ENCODE measurements at places on chromosomes 2 and 18.

- no peak for DNase-seq
These were observed 34.1 kb downstream of the CCBE1 start for GRCh38 chr18:59663096-59663495.

GRCh38 chr2:203112342-203112741 is 97.7 kb downstream of the NBEAL1 start:
- no peak for DNase-seq

- no peak for DNase-seq
These were observed 659 bp downstream of the ZNF142 start for GRCh38 chr2:218658671-218659257.

DNA sequence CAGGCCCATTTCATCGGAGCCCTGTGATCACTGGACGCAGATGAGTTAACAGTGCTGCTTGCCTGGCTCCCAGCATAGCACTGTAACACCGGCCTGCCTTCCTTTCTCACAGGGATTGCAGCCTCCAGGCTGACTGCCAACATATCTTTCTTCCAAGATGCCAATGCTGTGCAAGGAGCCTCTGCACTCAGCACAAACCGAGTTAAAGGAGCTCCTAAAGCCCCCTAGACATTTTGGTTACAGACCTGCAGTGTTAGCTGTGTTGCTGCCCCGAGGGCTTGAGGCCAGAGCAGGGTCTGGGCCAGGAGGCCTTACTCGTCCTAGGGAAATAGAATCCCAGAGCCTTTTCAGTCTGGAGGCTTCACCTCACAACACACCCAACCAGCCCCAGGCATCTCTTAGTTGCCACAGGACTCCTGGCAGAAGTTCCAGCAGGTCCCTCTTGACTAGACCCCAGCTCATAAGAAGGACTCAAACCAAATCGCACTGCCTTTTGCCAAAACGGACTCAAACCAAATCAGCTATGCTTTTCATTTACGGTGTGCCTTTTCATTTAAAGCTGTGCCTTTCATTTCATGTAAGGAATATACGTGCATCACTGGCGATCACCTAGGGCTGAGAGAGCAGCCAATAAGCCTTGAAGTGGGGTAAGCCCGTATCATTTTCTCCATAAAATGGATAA is 58.4 kb upstream of the EML4 start:
- DNase-seq = no peak

DNA sequence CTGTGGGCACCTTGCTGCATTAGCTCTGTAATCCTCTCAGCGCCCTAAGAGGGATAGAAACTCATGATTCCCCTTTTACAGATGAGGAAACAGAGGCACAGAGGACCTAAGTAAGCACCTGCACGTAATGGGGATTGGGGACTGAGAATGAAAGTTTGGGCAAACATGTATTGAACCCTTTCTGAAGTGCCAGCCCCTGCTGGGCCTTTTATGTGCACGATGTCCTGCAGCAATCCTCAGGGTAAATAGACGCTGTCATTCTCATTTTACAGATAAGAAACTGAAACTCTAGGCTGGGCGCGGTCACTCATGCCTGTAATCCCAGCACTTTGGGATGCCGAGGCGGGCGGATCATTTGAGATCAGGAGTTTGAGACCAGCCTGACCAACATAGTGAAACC is 117.4 kb downstream of the STPG4 start:
- DNase-seq = no peak

DNA sequence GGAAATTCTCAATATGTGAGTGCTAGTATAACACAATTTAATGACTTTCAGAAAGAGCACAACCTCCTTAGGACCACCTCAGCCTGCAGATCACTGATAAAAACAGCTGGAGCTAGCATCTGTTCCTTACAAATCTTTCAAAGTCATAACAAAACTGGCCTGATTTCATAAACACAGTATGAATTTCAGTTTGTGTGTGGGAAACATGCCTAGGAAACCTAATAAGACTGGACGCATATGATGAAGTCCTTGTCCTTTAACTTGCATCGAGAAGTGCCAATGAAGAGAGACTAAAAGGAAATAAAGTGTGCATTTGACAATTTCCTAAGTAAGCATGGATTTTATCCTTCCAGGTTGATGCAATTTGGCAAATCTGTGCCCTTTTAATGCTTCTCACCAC is 74.1 kb upstream of the KLHL14 start:
- no peak for DNase-seq

- DNase-seq = no peak
These were observed 27.1 kb downstream of the TSPYL6 start for GRCh38 chr2:54228945-54229344.

DNA sequence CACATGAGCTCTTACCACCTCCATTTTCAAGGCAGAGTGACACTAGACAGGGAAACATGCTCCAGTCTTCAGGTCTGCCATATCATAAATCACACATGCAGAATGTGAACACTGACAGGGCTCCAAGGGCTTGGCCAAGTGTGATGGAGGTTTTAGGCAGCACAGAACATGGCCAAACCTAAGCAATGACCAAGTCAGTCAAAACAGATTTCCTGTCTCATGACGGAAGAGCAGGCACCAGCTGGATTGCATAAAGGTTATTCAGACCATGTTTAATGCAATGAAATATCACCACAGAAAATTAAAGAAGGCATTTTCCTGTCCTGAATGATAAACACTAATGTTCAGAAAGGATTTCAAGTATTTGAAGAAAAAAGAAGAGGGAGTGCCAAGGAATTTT is 72.5 kb downstream of the SUMO1 start:
- DNase-seq = no peak

DNA sequence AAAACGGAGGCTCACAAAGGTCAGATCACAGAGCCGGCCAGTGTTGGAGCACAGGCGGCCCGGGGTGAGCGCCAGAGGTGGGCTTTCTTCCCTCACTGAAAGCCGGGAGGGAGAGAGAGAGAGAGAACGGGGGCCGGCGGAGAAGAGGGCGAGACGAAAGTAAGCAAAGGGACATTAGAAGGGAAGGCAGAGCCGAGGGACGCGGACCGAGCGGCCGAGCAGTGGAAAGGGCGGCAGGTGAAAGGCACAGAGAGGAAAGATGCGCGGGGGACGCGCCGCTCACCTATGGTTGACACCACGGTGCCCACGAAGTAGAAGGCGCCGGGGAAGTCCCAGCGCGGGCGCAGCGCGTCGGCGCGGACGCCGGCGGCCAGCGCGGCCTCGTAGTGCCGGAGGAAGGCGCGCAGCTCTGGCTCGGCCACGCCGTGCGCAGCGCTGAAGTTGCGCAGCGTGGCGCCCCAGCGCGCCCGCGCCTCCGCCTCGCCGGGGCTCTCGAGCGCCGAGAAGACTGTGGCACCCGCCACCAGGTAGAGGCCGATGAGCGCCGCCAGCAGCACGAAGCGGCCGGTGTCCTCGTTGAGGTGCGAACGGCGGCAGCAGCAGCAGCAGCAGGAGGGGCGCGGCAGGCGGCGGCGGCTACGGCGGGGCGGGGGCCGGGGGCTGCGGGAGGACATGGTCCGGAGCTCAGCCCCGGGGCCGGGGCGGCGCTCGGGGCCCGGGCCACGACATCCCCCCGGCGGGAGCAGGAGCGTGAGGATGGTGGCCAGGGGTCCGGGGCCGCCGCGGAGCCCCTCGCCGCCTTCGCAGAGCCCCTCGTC is 166.9 kb downstream of the MSH2 start:
- no peak for DNase-seq

GRCh38 chr2:74507926-74508520 is 528 bp upstream of the PCGF1 start:
- no peak for DNase-seq

DNA sequence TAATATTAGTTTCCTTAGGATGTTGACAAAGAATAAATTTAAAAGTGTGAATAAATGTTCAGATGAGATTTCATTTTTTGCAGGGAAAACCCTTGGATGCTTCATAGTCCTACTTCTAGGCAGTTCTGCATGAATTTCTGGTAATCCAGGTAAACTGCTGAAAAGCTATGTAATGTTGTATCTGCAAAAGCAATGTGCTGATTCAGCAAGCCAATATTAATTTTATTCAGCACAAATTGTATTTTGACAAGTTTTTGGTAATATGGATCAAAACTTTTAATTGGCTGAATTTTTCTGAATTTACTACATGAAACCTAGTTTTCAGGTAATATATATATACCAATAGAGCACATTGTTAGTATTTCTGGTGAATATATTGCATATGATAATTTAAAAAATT is 17.8 kb upstream of the RBBP8 start:
- no peak for DNase-seq

DNA sequence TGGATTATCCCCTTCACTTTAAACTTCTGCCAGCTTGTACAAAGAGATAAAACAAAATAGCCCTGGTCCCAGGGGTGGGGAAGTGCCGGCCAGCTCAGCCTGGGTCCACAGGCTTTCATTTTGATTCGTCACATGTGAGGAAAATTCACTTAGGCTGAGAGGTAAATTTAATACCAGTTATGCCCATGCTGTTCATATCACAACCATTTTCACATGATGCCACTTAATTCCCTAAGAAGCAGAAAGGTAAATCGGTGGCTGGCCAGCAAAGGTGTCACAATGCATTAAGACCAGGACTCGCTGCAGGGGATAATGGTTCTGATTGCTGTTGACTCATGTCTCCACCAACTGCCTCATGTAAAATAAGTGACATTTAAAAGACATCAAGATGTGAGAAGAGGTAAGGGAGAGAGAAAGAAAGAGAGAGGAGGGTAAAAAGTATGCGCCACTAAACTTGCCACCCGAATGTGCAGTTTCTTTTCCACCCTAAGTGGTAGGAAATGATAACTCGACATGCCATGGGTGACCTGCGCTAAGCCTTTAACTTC is 261.0 kb upstream of the SIX3 start:
- no peak for DNase-seq

DNA sequence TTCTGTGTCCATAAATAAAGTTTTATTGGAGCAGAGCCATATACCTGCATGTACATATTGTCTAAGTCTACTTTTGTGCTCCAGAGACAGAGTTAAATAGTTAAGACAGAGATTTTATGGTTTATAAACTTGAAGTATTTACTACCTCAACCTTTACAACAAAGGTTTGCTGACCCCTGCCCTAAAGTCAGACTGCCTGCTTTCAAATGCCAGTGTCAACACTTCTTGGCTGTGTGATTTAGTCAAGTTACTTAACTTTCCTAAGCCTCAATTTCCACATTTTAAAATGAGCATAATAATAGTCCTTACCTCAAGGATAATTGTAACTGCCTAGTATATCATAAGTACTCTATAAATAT is 44.4 kb upstream of the ITPRID2 start:
- no peak for DNase-seq

DNA sequence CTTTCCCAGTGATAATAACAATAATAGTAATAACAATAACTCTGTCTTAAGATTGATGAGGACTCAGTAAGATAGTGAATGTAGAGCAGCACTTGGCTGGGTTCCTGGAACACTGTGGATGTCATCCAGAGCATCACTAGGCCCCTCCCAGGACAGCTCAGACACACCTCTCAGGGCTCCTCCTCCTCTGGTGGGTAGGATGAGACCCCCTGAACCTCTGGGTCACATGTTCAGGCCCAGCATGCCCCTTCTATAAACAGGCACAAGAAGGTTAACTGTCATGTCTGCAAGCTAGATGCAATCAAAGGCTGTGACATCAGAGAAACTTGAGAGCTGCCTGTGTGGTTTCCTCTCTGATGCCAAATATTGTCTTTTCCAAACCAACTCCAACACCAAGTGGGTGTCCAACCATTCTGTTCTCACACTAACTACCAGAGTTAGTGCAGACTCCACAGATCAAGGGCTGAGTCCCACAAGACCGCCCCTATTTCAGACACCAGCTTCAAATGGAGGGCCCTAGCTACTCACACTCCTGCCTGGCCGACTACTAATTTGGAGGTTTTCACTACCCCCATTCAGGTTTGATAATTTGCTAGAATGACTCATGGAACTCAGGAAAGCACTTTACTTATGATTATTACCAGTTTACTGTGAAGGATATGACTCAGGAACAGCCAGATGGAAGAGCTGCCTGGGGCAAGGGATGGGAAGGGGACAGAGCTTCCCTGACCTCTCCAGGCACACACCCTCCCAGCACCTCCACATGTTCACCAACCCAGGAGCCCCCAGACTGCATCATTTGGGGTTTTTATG is 46.4 kb upstream of the BZW1 start:
- no peak for DNase-seq
